ENCODE measurements at places on chromosomes 11 and 22.
A peak's percentile ranks its signal among the peaks of the same experiment; 100 is the strongest.

- DNase-seq, result no peak
Measured at GRCh38 chr11:35464308-35464707, 45.0 kb upstream of the SLC1A2 start.

DNA sequence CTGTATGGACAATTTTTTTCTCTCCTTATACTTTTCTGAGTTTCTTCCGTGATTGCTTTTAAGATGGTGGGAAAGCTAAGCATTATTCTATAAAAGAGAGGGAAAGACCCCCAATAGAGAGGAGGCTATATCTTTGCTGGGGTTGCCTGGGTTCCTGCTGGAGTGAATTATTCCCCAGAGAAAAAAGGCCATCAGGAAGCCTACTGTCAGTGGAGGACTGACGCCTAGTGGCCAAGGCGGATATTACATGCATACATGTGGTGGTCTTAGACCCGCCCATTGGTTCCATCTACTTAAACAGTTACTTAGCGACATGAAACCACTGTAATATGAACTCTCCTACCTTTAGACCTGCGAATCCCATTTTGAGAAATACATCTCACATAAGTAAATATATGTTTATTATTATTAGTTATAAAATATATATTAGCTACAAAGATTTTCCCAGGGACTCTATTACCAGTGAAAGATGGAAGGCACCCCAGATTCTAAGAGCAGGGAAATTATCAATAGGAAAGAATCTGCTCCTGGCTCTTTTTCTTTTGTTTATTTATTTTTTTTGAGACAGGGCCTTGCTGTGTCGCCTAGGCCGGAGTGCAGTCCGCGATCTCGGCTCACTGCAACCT lies 15.7 kb upstream of the PGA3 start:
- peak; percentile 73 for DNase-seq

GRCh38 chr11:120471994-120472393 lies 39.6 kb upstream of the GRIK4 start:
- no peak for DNase-seq

DNA sequence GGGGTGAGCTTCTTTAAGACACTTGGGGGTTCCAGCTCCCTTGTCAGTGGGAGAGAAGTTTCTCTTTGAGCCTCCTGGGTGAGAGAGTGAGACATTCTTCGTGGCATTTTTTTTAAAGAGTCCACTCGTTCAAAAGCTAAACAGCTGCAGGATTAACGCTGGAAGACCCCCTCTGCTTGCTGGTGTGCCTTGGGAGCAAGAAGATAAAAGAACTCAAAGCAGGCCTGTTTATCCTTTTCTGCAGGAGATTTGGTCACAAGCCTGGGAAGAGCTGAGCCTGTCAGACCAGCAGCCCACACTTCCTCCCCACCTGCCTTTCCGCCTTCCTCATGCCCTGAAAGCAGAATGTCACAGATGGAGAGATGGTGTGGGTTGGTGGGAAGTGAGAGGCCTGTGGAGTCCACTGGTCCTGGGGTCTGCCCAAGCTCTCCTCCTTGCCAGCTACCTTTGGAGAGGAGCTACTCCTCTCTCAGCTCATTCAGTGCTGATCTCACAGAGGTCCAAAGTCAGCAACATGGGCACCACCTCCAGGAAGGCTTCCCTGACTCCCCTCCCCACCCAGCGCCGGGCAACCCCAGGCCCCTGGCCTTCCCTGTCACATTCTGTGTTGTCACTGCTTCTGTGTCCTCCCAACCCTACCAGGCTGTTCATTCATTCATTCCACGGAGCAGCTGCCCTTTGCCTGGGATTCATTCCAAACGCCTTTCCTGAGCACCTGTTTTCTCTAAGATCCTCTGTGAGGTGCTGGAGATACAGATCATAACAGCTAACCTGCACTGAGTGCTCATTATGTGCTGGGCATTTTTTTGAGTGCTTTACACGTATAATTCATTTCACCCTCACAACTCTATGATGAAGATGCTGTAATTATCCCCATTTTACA lies 6.7 kb downstream of the GDPD5 start:
- DNase-seq, result no peak

- DNase-seq, result peak; percentile 64
Measured at GRCh38 chr11:121452609-121453150, at the start of gene SORL1-AS1. SORL1-AS1 (minus strand) TSS chr11:121452967.

DNA sequence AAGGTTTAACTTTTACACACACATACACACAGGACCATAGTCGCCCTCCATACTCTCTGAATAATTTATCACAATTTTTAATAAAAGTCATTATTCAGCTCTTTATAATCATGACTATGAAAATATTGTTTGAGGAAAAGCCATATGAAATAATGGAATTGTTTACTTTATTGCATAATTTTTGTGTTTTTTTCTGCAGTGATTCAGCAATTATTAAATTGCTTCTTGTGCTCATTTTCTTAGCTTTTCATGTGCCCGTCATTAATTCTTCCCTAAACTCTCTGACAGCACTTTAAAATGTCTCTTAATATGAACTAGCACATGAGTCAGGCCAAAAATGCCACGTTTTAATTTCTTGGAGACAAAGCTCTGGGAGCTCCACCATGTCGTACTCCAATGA lies 77.5 kb upstream of the ALX4 start:
- no peak for DNase-seq

DNA sequence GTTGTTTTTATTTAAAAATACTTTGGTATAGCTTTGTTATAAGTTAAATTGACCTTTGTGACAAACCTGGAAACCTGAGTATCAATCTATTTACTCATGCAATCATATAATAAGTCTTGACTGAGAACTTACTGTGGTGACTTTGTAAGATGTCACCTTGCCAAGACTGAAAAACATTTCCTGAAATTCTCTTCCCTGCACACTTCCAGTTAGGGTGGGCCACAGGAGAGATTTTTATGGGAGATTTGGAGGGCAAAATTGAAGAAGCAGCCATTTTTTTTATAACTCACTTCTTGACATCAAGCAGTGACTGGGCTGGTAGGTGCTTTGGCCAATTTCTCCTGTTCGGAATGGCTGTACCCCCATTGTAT lies 31.4 kb upstream of the GLYAT start:
- no peak for DNase-seq

DNA sequence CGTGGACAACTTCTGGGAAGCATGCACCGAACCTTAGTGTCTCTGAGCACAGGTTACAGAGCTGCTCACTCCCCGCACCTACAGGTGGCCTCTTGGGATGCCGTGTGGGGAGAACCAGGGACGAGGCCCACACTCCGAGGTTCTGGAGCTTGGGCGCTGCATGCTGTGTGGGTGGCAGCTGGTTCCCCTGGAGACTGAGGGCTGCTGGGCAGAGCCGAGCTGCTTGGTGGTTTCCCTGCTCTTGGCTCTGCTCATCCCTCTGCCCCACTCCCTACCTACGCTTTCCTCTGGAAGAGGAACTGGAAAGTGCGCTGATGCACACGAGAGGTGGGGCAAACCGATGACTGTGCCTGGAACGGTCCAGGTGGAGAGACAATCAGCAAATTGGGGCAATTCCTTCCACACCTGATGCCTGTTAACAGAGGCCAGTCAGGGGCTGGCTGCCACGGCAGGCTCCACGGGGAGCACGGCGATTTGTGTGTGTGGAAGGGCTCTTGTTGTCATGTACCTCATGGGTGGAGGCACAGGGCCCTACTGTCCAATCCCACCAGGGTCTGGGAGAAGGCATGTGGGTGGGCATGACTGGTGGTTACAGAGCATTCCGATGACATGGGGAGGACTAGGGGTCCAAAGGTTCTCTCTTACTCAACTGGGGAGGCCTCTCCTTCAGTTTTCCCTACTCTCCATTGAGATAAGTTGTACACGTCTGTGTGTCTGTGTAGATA lies 60.9 kb downstream of the ST14 start:
- DNase-seq, result no peak

- DNase-seq, result no peak
Measured at GRCh38 chr11:70528046-70528793, 129.9 kb downstream of the CTTN start.

DNA sequence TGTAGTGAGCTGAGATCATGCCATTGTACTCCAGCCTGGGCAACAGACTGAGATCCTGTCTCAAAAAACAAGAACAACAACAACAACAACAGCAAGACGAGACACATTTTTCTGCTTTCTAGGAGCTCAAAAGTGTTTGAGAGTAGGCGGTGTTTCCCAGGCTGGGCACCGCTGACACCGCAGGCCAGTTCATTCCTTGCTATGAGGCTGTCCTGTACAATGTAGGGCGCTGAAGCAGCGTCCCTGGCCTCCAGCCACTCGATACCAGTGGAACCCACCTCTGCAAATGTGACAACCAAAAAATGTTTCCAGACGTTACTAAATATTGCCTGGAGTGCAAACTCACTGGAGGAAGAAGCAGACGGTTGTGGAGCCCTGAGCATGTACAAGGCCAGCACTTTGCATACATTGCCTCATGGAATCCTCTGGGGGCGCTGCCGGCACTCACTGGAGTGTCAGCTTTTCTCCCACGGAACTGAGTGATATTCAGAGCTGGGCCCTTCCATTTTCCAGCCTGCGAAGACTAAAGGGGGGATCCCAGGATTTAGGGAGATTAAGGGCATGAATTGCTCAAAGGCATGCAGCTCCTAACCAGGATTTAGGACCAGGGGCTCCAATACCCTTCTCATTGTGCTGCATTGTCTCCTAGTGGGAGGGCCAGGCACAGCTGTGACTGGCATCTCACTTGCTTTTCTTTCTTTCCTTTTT lies 5.8 kb upstream of the MIEF1 start:
- peak; percentile 42 for DNase-seq

DNA sequence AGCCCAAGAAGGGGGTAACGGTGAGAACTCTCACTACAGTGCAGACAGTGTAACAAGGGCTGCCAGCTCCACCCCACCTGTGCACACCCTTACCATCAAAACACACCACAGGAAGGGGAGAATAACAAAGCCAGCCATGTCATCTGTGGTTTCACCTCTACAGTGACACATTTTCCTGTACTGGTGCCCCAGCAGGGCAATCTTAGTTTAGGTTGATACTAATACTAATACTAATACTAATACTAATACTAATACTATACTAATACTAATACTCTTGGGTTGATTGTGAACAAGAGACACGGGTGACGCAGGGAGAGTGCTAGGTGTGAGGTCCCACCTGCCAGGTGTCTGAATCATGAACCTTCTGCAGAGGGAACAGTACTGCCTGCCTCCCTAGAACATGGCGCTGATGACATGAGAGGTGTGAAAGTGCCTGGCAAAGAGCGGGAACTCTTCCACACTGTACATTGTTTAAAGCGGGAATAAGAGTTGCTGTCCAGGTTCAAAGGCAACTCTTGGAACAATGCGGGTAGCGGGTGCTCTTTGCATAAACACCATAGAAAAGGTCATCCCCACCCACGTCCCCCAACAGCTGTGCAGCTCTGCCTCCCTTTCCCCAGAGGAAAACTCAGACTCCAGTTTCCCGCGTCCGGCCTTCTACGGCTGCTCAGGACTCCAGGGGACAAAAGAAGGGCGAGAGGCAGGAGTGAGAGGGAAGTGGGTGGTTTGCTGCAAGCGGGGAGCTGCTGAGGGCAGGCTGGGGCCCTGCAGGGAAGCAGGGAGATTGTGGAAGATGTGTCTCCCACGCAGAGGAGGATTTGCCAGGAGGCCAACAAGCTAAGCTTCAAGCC lies 25.0 kb upstream of the TMPRSS4 start:
- DNase-seq, result peak; percentile 83

DNA sequence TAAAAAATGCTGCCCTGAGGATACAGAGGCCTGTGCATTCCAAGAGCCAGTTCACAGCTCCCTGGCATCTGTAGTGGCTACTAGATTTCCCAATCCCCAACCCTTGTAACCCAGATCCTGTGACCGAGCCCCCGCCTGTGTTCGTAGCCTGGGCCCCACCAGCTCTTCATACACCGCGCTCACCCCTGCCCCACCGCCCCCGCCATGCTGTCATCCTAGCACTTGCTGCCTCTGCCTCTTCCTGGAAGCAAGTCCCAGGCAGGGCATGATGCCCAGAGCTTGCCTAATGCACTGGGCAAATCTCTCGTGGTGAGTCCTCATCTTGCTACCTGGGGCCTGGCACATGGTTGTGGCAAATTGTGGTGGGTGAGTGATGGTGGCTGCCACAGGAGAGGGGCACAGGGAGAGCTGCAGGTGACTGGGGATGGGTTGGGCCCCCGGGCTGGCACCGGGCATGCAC lies 7.1 kb downstream of the MGAT3 start:
- no peak for DNase-seq

DNA sequence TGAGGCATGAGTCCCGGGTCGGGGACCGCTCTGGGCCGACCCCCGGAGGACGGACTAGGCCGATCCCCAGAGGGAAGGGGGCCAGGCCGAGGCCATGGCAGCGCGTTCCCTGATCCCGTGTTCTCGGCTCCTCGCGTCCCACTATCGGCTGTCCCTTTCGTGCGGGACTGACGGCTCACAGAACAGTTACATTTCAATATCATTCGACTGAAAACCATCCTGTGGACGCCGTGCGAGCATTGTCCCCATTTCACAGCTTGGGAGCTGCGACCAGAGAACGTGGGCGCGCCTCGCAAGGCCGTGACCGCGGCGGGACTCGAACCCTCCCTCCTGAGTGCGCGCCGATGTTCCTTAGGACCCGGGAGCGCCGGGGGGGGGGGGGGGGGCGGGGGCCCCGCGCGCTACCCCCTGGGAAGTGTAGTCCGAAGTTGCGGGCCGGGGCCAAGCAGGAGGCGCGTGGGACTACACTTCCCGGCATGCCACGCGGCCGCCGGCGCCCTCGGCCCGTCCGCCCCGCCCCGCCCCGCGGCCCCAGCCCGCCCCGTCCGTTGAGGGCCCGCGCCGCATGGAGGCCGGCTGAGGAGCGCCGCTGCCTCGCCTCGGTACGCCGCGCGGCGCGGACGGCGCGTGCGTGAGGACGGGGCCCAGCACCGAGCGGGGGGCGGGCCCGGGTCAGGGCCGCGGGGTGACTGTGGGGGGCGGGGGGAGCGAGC lies at the start of gene TRABD:
TSS of gene TRABD (plus strand) at position 539 of the 713 bp plus-strand sequence. CDS start 7,148 bp downstream, outside the sequence.
- peak; percentile 95 for DNase-seq

DNA sequence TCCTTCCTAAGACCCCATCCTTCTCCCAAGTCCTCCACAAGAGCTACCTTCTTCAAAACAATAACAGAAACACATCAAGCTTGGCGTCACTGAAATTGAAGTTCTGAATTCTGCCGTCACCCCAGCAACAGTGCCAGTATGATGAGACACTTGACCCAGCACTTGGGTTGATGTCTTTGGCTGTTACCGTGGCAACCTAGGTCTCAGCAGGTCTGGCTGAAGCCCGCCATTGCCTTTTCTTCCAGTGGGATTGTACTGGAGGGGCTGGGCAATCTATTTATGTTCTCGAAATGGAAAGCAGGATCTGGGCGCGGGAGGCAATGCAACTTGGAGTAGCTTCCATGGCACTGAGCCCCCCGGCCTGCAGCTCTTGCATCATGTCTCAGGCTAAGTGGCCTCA lies 23.8 kb downstream of the NPTXR start:
- no peak for DNase-seq

DNA sequence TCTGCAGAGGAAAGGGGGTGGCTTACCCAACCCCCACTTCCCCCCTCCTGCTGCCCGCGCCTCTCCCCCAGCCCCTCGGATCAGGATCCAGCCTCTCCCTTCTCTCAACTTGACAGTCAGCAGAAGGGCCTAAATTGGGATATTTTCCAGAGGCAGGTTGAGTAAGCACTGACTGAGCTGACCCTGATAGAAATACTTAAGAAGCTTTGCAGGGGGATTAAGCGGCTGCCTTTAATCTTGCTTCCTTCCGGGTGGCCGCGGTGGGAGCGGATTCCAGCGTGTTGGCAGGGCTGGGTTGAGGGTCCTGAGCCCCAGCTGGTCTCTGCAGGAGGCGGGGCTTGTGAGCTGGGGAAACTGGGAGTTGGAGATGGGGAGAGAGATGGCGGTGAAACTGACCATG lies 445.2 kb downstream of the NTM start:
- DNase-seq, result no peak

- DNase-seq, result no peak
Measured at GRCh38 chr11:9274499-9275258, 9.5 kb upstream of the DENND5A start.

- no peak for DNase-seq
Measured at GRCh38 chr22:28977481-28977971, 84.1 kb downstream of the C22orf31 start.

All from T-cell (primary cell).